ENCODE measurements at places on chromosomes 4 and X.

DNA sequence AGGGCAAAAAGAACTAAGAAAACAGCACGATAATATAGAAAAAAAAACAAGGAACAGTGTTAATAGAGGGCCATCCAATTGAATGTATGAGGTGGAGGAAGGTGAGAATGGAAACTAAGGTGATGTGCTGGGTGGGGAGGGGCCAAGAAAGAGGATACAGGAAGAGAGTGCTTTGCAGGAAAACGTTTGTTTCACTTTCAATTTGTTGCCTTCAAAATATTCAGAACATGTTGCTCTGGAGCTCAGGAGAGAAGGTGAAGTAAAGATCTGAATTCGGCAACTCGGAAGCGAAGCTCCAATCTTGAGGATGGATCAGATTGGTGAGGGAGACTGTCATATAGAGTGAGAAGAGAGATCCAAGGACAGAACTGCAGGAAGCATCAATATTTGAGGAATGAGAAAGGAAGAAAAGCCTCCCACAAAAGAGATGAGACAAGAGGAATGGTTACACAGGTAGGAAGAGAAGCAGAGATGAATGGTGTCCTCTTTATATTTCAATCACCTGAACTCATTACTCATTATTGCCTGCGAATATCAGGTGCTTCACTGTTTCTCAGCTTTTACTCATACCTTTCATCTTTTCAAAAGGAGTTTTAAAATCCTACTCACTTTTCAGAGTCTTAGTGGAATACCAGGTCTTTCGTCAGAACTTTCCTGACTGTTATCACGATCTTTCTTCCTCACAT, 14.7 kb upstream of the SEC24D start:
- peak; percentile 62 for DNase-seq

DNA sequence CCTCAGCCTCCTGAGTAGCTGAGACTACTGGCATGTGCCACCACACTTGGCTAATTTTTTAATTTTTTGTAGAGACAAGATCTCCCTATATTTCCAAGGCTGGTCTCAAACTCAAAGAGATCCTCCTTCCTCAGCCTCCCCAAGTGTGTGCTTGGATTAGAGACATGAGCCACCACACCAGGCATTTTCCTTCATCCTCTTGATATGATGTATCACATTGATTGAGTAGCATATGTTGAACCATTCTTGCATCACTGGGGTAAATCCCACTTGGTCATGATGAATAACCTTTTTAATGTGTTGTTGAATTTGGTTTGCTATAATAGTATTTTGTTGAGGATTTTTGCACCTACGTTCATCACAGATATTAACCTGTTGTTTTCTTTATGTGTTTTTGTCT, 24.2 kb upstream of the PPM1K start:
- no peak for DNase-seq

DNA sequence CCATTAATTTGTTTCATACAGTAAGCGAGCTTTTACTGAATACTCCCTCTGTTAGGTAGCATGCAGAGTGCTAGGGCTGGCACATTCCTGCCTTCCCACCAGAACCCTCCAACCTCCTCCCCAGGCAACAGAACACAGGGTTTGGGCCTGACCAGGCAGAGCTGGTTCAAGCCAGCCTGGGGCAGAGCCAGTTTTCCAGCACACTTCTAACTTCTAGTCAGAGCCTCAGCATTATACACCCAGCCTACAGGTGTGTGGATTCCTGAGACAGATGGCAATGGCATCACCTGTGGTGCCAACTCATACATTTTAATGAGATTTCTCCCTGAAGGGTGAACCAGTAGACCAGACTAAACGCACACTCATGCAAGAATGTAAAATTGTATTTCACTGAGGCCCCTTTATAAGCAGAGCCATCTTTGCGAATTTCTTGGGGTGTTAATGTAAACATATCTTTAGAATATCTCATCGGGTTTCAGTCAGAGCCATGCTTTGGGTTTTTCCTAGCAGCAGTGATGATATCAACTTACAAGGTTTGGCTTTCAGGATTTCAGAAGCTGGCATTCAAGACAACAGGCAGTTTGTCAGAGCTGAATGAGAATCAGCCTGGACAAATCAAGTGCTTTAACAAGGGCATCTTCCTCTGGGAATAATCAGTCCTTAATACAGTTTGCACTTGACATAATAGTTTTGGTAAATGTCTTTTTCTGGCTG, 92.0 kb downstream of the GATB start:
- DNase-seq = no peak

DNA sequence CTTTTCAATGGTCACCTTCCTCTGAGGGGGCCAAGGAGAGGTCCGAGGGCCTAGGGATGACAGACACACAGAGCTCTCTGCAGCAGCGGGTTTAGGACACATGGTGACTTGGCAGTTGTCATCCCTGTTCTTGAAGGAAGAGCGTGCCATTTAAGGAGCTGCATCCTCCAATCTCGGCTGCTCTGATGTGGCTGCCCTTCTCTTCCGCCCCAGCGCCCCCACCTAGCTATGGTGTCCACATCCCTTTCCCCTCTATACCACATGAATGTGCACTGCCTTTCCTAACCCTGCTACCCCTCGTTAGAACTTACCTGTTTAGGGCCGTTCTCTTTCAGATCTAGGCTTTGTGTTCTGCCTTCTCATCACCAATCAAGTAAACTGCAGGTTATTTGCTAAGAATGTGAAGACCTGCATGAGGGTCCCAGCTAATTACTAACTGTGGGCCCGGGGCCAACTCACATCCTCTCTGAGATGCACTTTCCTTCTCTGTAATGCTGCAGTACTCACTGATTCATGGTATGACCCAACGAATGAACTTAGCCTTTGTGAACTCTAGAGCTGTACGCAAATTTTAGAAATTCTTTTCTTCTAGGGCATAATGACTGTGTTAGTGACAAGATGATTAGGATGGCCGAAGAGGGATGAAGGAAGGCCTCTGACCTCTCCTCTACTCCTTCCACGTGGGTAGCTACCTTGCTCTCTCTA, 38.2 kb downstream of the CHST7 start:
- DNase-seq = no peak

- DNase-seq = no peak
Measured at GRCh38 chrX:10769195-10769594, 148.8 kb upstream of the MID1 start.

All from large intestine (tissue), 12 donors.